Amniotic stem cell (primary cell): ENCODE measurements at places on chromosomes 13 and 19.

- no peak for DNase-seq
Measured at GRCh38 chr19:54023191-54023590, 31.8 kb downstream of the CACNG6 start.

GRCh38 chr13:49620170-49620621 lies 8.1 kb upstream of the ARL11 start:
- no peak for DNase-seq

GRCh38 chr13:32225481-32225931 lies 89.7 kb downstream of the ZAR1L start:
- DNase-seq, result no peak

DNA sequence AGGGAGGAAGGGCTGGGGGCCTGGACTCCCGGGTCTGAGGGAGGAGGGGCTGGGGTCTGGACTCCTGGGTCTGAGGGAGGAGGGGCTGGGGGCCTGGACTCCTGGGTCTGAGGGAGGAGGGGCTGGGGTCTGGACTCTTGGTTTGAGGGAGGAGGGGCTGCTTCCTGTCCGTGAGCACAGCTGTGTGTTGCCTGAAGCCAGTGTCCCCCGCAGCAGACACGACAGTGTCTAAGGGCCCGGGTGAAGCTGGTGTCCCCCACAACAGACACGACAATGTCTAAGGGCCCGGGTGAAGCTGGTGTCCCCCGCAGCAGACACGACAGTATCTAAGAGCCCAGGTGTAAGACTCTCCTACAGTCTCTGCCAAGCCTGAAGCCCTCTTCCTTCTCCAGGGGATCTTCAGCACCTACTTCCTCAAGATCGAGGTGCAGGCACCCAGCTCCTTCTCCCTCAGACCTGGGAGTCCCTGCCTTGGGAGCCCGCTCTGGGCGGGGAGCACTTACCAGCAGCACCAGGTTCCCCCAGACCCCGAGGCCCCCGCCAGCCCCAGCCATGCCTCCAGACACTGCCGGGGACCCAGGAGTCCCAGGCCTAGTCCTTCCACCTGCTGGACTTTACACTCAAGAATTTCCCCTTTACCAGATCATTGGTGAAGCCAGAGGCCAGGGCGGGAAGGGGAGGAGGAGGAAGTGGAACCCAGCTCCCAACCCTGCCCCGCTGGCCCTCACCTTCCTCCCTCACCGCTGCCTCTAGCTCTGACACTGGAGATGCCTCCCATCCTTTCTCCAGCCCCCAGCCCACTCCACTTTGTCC lies at the start of gene PTPRH:
PTPRH (minus strand) TSS at position 622 of the 813 bp plus-strand sequence; CDS start at position 554, 68 bp downstream.
- no peak for DNase-seq

DNA sequence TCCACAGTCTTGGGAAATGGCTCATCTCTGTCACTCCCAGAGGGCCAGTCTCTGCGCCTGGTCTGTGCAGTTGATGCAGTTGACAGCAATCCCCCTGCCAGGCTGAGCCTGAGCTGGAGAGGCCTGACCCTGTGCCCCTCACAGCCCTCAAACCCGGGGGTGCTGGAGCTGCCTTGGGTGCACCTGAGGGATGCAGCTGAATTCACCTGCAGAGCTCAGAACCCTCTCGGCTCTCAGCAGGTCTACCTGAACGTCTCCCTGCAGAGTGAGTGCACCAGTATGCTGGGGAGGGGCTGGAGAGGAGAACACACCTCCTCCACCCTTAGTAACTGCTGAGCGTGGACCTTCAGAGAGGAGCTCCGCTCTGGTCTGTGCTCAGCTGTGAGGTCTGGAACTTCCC lies 2.3 kb downstream of the SIGLEC9 start:
- DNase-seq, result no peak
